ENCODE measurements at places on chromosomes 3 and 15.

GRCh38 chr15:80507638-80508316, 103.6 kb downstream of the ARNT2 start:
- DNase-seq = no peak

GRCh38 chr15:63719281-63719680, 114.5 kb downstream of the HERC1 start:
- DNase-seq = no peak

DNA sequence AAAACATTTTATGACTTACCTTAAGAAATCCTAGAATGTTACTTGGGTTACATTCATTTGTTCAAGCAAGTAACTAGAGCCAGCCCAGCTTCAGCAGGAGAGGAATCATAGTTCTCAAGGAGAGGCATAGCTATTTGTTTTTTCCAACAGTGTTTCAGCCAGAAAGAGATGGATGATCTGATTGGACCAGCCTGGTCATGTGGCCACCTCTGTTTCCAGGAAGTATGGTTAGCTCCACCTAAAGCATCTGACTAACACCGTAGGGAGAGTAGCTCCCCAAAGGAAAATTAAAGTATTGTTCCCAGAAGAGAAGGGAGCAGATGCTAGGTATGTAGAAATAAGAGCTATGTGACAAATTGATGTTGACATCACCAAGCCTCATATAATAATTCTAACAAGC, 417.1 kb downstream of the TAFA4 start:
- no peak for DNase-seq

DNA sequence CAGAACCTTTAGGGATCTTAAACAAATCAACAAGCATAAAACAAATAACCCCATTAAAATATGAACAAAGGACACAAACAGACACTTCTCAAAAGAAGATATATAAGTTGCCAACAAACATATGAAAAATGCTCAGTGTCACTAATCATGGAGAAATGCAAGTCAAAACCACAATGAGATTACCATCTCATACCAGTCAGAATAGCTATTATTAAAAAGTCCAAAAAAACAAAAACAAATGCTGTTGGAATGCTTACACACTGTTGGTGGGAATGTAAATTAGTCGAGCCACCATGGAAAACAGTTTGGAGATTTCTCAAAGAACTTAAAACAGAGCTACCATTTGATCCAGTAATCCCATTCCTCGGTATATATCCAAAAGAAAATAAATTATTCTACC, 423.6 kb downstream of the OTOL1 start:
- no peak for DNase-seq

- no peak for DNase-seq
These were observed 61.3 kb downstream of the RIOX2 start for GRCh38 chr3:97910931-97911351.

GRCh38 chr3:120772081-120772480, 29.5 kb downstream of the GTF2E1 start:
- no peak for DNase-seq
